NCI-H1048 (cell line): ENCODE measurements at places on chromosomes 6 and 20.

- no peak for DNase-seq
Observed at GRCh38 chr20:63330940-63331339, 30.2 kb downstream of the CHRNA4 start.

GRCh38 chr20:23193801-23194384 is 107.8 kb upstream of the CD93 start:
- no peak for DNase-seq

- no peak for DNase-seq
Observed at GRCh38 chr6:93318121-93318520, 101.2 kb downstream of the EPHA7 start.

DNA sequence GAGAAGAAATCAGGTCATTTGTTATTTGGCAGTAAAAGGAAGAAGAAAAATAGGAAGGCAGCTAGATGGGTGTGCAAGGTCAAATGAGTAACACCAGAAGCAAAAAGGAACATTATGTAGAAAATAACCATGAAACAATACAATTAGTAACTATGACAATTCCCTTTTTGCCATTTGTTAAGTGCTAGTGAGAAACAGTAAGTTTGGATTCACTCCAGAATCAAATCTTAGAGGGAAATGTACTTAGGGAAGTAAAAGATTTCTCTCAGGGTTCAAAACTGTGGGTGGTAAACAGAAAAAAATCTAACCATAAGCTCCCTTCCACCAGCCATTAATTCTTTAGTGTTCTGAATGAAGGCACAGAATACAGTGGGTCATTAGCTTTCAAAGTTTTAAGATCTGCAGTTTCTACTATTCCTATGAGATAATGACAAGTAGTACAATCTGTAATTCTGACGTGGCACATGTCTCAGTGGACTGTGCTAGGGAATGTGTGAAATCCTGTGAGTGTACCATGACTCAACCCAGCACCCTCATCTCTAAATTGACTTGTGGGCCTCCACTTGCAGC is 17.1 kb downstream of the REPS1 start:
- no peak for DNase-seq

GRCh38 chr20:57434390-57434700 is 43.1 kb downstream of the RBM38 start:
- DNase-seq = no peak

GRCh38 chr6:73830119-73830518 is 134.1 kb downstream of the CD109 start:
- DNase-seq = no peak

GRCh38 chr6:128413291-128413690 is 107.1 kb downstream of the PTPRK start:
- DNase-seq = no peak

GRCh38 chr20:50821257-50821921 is 26.5 kb downstream of the BCAS4 start:
- no peak for DNase-seq

GRCh38 chr6:84428300-84428907 is 201.0 kb upstream of the CEP162 start:
- peak; percentile 5 for DNase-seq

GRCh38 chr6:40874495-40874894 is 164.5 kb downstream of the UNC5CL start:
- no peak for DNase-seq

GRCh38 chr6:1612974-1613306 is 3.2 kb downstream of the FOXC1 start:
- no peak for DNase-seq

GRCh38 chr6:169224185-169224695 is 29.4 kb downstream of the THBS2 start:
- no peak for DNase-seq

- no peak for DNase-seq
Observed at GRCh38 chr20:45821947-45822346, 5.2 kb downstream of the TNNC2 start.

GRCh38 chr20:48463916-48464315 is 363.9 kb downstream of the PREX1 start:
- no peak for DNase-seq

DNA sequence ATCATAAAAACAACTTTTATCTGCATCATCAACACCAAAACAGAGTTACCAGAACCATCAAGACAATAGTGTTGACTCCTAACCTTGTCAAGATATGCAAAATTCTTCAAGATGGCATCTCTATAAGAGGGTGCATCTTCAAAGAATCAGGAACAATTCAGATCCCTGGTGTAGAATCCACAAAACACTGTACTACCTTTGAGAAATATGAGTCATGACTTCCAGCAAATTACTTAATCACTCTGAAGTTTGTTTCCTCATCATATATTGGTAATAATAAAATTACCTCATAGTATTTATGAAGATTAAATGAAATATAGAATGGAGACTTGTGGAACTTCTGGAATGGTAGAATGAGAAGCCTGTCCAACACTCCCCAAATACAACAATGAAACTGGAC is 221.3 kb upstream of the SUPT3H start:
- DNase-seq = no peak

DNA sequence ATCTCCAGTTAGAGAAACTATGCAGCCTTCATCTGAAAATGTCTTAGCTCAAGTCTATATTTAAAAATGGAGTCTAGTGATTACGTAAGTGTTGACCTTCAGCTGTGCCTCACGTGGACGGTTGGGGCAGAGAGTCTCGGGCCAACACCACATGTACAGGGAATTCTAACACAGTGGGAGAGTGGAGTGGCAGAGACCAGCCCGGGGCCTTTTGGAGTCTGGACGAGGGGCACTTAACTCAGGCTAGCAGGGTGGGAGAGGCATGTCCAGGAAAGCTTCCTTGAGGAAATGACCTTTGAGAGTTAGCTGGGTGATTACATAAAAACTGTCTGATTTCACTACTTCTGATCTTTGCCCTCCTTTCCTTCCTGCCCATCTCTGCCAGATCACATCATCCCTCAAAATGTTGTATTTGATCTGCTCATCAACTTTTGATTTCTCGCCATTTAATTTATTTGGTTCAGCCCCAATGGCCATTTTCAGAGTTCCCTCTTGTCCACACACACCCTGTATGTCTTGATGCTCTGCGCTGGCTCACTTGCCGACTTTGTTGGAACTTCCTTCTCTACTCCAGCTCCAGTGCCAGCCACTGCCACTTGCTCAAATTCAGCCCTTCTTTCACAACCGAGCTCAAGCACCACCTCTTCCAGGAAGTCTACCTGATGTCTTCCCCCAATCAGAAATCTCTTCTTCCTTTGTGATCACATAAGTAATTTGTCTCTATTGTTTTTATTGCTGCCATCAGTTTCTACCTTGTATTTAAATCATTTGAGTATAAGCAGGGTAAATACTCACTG is 2.6 kb downstream of the ARMC2 start:
- DNase-seq = no peak

DNA sequence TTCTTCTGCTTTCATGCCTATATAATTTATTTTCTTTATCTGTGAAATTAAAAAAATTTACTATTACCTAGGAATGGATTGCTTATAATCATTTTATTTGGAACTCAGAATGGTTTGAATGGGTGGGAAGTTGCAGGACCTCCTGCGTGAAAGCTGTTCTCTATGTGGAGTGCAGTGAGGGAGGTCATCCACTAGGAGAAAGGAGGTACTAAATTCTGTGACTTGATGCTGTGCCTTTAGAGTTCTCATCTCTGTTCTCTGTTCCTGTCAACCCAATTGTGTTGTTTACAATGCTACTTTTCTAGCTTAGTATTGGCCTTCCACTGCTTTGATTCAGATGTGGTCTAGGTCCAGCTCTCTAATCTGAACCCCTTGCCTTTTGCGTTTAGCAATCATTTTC is 65.0 kb upstream of the HIVEP1 start:
- DNase-seq = no peak

DNA sequence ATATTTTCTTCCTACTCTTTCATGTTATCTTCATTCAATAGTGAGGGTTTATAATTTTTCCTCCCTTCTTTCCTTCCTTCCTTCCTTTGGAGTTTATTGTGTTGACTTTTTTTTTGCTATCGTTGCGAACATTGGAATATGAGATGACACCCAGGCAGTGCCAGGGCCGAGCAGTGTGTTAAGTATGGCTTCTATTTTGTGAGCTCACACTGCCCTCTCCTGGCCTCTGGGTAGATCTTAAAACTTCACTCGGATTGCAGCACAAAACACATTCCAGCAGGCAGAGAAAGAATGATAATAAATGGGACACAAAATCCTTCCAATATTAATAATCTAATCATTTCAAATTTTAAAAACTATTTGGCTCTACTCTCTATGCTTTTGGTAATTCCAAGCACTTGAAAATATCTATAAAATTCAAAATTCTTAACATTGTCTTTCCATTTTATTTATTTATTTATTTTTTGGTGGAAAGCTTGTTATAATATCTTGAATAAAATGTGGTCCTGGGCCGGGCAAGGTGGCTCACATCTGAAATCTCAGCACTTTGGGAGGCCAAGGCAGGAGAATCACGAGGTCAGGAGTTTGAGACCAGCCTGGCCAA is 147.4 kb upstream of the OLIG3 start:
- DNase-seq = no peak

GRCh38 chr6:4039348-4039747 is 39.6 kb downstream of the FAM217A start:
- no peak for DNase-seq

DNA sequence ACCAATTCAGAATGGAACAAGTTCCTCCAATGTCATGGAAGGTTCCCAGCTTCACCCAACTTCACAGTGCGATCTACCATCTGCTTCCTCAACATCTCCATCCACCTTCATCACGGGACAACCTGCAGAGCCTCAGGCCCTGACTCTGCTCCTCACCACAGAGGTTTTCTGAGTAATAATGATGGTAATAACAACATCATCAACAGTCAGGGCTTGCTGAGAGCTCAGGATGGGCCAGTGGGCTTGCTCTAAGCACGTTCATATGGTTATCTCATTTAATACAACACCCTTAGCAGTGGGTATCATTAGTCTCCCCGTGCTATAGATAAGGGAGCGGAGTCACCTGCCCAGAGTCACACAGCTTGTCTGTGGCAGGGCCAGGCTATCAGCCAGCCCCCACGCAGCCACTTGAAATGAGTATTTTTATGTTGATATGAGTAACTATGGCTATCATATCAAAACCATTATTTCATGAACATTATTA is 38.6 kb downstream of the PREX1 start:
- no peak for DNase-seq

GRCh38 chr6:143248359-143248758 is 187.7 kb downstream of the AIG1 start:
- DNase-seq = no peak

- DNase-seq = no peak
Observed at GRCh38 chr6:33069021-33069738, 4.3 kb downstream of the HLA-DPA1 start.

GRCh38 chr6:90502381-90502780 is 84.5 kb downstream of the MAP3K7 start:
- no peak for DNase-seq

GRCh38 chr6:24197892-24198291 is 71.9 kb downstream of the NRSN1 start:
- DNase-seq = no peak

DNA sequence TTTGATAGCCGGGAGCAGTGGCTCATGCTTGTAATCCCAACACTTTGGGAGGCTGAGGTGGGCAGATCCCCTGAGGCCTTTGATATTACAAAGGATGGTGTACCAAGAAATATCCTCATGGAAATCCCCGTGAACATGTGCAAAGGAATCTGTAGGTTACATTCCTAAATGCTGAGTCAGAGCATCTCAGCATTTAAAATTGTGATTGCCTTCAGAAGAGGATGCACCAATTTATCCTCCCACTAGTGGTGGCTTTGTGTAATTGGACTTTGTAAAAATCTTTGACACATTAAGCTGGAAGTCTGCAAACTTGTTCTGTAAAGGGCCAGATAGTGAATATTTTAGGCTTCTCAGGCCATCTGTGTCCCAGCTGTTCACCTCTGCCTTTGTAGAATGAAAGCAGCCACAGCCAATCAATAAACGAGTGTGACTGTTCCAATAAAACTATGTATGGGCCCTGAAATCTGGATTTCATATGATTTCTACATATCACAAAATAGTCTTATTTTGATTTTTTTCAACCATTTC is 11.8 kb downstream of the TMEM14B start:
- peak; percentile 57 for DNase-seq

DNA sequence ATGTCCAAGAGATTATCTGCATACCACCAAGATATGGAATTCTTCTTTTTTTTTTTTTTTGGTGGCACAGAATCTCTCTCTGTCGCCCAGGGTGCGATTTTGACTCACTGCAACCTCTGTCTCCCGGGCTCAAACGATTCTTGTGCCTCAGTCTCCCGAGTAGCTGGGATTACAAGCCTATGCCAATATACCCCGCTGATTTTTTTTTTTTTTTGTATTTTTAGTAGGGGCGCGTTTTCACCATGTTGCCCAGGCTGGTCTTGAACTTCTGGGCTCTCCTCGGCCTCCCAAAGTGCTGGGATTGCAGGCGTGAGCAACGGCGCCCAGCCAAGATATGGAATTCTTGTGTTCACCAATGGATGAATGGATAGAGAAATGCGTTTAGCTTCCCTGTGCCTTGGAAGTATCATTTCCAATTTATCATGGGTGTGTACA is 31.0 kb downstream of the POM121L2 start:
- no peak for DNase-seq

- DNase-seq = no peak
Observed at GRCh38 chr6:119148825-119149525, 70.5 kb upstream of the FAM184A start.

- DNase-seq = no peak
Observed at GRCh38 chr20:33490023-33490933, at the start of gene CBFA2T2. CBFA2T2 (plus strand) TSS chr20:33490096; CDS start chr20:33490268, 172 bp downstream.

- no peak for DNase-seq
Observed at GRCh38 chr6:169899481-169900145, 148.2 kb downstream of the ERMARD start.

DNA sequence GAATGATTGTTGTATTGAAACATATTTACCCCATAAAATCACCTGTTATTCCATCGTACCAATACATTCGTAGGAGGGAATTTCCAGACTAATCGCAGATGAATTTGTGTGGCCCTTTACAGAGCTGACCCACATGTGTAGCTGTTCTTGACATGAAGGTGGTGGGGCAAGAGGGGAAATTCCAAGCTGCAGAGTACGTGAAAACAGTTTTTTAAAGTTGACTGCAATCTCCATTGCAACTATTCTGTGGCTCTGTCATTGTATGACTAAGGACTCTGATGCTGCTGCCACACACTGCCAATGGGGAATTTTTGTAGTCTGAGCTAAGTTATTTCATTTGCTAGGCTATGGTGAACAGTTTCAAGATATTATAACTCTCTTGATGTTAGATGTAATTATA is 46.4 kb upstream of the ADTRP start:
- no peak for DNase-seq

DNA sequence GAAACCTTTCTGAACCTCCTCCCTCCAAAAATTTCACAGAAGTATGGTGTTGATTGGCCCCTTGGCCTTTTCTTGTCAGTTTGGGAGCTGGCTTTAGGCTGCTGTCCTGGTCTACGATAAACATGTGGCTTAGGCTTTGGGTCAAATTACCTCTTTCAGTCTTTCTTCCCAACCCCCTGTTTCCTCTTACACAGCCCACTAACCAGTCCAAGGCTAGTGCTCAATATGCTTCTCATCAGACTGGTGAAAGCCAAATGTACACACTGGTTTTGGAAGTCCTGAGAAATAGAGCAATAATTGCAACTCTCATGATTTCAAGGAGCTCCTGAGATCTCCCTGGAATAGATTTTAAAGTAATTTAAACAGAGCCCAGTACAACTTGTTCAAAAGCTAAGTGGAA is 933.7 kb upstream of the GJE1 start:
- no peak for DNase-seq

- no peak for DNase-seq
Observed at GRCh38 chr6:21587961-21588480, 5.5 kb upstream of the SOX4 start.
